ENCODE measurements at places on chromosomes 5 and 9.

GRCh38 chr9:4225291-4226028 is 74.4 kb downstream of the GLIS3 start:
- DNase-seq = peak; percentile 64

DNA sequence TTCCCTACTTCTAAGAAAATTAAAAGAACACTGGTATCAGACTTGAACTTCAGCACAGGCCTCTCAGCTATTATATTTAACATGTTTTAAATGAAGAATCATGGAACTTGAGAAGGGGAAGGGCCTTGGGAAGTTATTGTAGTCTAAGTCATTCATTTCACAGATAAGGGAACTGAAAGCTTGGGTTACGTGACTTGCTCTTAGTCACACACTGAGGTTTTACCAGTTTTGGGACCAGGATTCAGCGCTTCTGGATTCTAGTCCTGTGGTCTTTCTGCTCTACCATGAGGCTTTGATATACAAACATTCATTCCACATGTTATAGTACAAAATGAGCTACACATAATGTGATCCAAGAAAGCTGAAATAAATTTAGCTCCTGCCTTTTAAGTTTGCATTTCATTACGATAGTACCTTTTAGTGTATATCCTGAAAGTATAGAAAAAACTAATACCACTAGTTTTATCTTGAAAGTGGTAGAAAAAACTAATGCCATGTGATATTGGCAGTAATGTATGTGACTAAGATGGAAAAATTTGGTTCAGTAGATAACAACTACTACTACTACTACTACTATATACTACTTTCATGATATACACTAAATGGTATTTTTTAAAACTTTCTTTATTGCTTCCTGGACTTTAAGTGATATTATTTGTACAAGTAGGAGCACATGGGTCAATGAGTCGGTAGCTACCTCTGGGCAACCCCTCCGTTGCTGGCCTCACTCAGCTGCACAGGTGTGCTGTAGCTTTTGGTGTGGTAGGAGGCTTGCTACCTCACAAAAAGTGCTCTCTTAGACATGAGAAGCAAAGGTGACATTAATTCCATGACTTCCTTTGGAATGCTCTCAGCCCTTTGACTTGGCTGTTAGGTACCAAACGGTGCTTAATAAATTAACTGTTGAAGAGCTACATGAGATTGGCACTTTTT is 40.7 kb downstream of the F2RL2 start:
- no peak for DNase-seq

- DNase-seq = no peak
Observed at GRCh38 chr5:32261198-32261597, 51.5 kb downstream of the MTMR12 start.

GRCh38 chr9:81613002-81613812 is 76.1 kb downstream of the TLE1 start:
- no peak for DNase-seq

DNA sequence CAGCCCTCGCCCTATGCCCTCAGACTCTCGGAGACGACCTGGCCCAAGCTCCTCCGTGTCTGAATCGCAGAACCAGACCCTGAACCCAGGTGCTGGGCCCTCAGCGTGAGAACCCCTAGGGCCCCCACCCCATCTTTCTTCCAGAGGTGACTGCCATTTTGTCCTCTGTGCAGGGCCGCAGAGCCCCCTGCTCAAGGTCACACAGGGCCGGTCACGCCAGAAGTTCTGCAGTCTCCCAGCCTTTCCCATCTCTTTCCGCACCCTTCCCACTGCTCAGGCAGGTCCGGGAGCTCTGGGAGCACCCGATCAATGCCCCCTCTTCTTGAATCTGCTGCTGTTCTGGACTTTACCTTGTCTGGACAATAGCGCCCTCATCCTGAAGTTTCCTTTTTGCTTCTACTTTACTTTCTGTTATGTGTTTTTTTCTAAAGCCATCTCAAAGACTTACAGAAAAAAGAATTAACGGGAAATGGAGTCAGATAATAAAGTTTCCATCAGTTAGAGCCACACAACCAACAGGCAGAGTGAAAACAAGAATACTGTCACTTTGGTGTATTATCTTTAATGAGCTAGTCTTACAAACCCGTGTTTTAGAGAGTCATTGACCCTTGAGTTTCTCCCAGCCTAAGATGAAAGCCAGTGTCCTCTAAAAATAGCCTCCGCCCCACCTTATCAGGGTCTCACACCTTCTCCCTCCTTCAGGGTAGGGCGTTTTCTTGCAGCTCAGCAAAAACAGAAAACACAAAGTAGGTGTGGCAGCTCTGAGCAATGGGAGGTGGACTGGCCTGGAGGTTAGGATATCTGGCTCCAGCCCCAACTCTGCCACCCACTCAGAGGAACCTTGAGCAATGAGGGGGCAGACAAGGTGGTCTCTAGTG is 1.8 kb downstream of the TMOD1 start:
- DNase-seq = no peak

DNA sequence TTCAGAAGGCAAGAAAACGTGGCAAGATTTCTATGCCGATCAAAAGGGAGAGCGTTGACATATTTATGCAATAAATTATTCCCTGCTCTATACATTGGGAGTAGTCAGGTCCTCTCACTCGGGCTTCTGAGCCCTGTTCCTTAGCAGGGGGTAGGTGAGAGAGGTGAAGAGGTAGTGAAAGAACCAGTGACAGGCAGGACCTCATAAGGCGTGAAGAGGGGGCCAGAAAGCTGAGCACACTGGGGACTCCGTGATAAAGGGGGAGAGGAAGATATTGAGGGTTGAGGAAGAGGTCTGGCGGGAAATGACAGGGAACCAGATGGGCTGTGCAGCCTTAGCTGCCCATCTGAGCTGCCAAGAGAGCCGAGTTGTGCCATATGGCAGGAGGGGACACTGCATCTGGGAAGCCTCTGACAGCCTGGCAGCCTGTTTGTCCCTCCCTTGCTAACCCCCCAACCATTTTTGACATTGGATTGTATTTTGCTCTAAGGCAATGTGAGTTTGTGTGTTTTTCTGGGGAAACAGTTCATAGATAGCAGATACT is 782 bp upstream of the CDC20B start:
- DNase-seq = peak; percentile 30

DNA sequence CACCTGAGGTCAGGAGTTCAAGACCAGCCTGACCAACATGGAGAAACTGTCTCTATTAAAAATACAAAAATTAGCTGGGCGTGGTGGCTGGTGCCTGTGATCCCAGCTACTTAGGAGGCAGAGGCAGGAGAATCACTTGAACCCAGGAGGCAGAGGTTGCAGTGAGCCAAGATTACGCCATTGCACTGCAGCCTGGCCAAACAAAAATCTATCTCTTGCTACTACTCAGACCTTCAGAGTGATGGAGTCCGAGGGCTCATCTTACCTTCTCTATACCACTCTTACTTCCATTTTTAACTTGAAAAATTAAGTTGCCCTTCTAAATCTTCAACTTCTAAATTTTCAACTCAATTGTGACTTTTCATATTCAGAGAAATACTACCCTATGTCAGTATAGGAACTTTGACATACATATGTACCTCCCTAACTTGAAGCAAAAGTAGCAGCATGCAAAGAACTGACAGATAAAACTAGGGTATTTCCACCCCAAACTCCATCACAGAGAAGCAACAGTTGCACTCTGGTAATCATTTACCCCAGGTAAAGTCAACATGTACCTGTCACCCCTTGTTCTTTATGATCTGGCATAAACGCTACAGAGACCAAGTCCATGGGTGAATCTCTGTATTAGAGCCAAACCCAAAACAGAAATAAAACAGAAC is 11.4 kb downstream of the ZFAND5 start:
- DNase-seq = no peak

- DNase-seq = no peak
Observed at GRCh38 chr9:96550659-96551058, 69.0 kb downstream of the CDC14B start.

DNA sequence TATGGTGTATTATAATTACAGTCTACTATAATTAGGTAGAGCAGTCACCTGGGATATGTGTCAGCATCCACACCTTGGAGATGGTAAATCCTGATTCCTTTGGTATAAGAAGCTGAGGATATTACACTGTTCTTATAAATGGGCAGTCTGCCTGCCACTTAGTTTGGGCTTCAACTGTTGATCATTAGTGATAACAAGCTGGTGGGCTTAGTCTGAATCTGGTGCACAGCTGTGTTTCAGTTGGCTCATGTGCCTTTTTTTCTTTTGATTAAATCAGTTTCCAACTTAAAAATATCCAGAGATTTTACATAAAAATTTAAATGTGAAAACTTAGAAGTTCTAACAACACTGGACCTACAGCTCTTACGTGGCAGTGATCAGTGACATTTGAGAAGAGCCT is 21.2 kb downstream of the LVRN start:
- DNase-seq = no peak

- DNase-seq = peak; percentile 20
Observed at GRCh38 chr5:179870403-179870903, 11.8 kb upstream of the MRNIP start.

DNA sequence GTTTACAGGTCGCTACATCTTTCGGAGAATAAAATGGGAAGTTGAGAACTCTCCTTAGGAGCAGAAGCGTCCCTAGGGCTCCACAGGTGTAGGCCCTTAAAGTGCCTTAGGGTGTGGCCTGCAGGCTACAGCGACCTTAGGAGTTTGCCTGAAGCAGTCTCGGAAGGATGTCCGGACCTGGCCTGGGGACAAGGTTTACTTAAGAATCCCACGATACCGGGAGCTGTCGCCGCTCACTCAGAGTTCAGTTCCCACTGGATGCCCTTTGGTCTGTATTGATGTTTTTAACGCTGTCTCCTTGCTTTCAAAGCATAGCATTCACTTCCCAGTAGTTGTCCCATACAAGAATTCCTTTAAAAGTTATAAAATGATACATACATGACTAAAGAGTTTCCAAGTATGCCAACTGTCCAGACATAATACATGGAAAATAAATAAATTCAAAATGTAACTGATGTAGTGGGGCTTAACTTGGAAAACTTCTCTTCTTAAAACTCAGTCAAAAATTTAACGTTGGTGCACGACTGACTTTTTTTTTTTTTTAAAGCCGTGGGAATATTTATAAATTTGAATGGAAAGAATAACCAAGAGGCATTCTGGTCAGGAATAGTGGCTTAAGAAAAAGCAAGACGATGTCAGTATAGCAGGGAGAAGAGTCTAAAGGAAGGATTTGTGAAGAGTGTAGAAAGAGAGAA is 848 bp downstream of the RAD50 start:
- peak; percentile 85 for DNase-seq

- DNase-seq = no peak
Observed at GRCh38 chr5:52605317-52606313, 182.1 kb upstream of the ITGA1 start.

DNA sequence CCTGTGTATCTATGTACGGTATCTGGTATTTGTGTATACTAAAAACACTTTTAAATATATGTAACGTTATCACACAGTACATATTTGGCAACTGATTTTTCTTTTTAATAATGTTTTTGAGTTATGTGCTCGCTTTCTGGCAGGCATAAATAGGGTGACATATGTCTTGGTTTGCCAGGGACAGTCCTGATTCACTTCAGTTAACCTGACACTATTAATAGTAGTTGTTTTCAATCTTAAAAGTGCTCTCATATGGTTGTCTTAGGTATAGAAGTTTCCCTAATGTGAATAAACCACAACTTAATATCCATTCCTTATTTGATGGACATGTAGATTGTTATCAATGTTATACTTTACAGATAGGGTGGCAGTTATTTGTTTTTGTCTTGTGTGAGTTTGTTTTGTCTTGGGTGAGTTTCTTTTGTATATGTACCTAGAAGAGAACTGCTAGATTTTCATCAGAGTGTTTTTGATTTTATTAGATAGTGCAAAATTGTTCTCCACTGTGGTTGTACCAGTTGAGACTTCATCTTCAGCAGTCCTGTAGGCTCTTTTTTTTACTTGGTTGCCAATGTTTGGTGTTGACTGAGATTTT is 7.9 kb downstream of the G3BP1 start:
- DNase-seq = no peak

- DNase-seq = no peak
Observed at GRCh38 chr5:62341783-62342475, 35.9 kb downstream of the KIF2A start.

DNA sequence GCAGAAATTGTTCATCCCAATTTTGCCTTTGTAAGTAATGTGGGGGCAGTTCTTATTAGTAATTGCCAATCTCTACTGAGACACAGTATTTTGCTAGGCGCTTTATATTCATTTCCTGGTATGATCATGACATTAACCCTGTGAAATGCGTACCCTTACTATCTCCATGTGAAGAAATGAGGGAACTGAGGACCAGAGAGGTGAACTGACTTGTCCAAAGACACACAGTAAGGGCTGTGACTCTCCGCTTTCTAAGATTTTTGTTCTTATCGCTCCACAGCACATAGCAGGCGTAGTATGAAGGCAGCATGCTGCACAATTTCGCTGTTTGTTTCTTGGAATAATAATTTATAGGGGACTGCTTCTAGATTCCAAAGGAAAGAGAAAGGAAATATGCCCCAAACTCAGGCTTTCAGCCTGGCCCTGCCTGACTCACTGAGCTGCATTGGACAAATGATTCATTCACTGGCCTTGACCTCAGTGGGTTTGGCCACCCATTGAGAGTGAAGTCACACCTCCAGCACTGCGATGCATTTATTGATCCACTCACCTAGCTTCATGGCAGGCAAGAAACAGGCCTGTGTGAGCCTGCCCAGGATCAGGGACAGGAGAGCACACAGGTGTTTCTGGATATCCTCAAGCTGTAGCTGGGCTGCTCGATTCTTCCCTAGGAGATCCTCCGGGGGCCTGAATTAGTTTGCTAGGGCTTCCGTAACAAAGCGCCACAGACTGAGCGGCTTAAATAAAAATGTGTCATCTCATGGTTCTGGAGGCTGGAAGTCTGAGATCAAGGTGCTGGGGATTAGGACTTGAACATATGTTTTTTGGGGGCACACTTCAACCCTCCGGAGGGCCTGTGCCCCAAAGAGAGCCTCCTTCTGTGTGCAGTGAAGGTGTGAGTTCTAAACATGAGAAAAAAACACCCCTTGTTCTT is 7.2 kb upstream of the DUSP1 start:
- peak; percentile 79 for DNase-seq

- no peak for DNase-seq
Observed at GRCh38 chr5:140018920-140019644, 24.0 kb downstream of the NRG2 start.

- no peak for DNase-seq
Observed at GRCh38 chr9:98780059-98780749, 16.2 kb downstream of the ANKS6 start.

- no peak for DNase-seq
Observed at GRCh38 chr5:177995691-177996595, at the start of gene PROP1. Gene PROP1 (minus strand): TSS chr5:177996242. CDS start chr5:177995933, 309 bp downstream.

GRCh38 chr5:174045470-174046025 is at the start of gene NSG2:
Gene NSG2 (plus strand): TSS chr5:174045706. CDS start chr5:174046756, 1,050 bp downstream.
- DNase-seq = peak; percentile 92

- no peak for DNase-seq
Observed at GRCh38 chr5:153866176-153866575, 172.5 kb downstream of the FAM114A2 start.

DNA sequence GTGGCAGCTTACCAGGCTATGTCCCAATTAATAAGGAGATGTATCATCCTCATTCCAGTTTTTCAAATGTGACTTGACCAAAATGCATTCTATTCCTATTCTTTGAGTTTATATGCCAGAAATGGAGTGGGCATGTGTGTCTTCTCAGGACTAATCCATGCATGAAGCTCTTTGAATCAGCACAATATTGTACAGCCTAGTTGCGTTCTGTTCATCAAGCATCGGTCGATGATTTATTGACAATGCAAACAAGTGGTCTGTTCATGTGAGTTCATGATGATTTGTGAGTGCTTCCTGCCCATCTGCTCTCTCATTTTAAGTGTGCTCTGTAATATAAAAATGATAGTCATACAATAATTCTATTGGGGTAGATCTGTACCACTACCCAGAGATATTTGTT is 48.3 kb downstream of the PALM2AKAP2 start:
- no peak for DNase-seq
